H1 (cell line): ENCODE measurements at places on chromosomes 1 and 21.

- DNase-seq, result no peak
These were observed 13.1 kb upstream of the EXO1 start for GRCh38 chr1:241834733-241835377.

DNA sequence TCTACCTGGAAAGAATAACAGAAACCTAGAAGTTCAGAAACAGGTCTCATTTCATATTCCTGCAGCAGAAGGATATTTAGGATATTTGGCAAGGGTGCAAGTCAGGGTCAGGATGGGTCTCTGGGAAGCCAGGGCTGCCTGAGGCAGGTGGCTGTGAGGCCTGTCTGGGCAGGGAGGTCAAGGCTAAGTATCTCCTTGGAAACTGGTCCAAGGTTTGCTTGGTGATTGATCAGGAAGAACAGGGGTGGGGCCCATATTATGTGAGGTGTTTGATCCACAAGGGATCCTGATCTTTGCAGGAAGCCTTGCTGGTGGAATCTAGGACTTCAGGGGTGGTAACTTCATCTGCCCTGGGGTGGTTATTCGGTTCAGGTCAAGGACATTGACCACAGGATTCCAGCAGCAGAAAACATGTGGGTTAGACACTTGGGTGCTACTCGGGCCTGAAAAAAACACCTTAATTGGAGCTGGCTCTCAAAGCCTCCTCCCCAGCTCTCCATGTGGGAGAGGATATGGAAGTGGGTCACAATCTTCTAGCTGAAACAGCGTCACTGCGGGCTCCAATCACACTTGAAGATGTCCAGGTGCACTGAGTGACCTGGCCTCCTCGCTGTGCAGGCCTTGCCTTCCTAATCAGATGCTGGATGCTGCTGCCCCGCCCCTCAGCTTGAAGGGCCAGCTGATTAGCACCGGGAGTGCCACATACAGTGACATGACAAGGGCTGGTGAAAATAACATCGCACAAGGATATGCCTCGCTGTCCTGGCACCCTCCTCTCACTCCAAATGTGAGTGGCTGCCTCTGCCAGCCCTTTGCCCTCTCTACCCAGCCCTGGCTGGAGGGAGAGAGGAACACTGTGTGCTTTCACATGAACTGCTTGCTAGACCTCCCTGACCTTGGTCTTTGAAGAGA is 8.7 kb downstream of the CTNNBIP1 start:
- DNase-seq, result no peak

GRCh38 chr1:30758785-30759380 is 1.3 kb upstream of the LAPTM5 start:
- DNase-seq, result no peak

- no peak for DNase-seq
These were observed 119.9 kb upstream of the POU3F1 start for GRCh38 chr1:38166461-38166860.

DNA sequence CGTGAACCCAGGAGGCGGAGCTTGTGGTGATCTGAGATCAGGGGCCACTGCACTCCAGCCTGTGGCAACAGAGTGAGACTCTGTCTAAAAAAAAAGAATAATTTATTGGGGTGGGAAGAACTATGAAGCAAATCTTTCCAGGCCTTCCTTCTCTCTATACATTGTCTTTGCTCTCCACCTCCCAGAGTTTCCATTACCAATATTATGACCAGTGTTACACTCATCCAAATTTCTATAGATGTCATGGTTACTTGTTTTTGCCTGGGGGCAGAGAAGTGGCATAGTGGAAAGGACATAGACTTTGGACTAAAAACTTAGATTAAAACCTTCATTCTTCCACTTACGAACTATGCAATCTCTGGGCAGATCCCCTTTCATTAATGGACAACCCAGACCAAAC is 10.1 kb downstream of the FASLG start:
- DNase-seq, result no peak

GRCh38 chr1:82179131-82179530 is 378.4 kb downstream of the ADGRL2 start:
- DNase-seq, result no peak

DNA sequence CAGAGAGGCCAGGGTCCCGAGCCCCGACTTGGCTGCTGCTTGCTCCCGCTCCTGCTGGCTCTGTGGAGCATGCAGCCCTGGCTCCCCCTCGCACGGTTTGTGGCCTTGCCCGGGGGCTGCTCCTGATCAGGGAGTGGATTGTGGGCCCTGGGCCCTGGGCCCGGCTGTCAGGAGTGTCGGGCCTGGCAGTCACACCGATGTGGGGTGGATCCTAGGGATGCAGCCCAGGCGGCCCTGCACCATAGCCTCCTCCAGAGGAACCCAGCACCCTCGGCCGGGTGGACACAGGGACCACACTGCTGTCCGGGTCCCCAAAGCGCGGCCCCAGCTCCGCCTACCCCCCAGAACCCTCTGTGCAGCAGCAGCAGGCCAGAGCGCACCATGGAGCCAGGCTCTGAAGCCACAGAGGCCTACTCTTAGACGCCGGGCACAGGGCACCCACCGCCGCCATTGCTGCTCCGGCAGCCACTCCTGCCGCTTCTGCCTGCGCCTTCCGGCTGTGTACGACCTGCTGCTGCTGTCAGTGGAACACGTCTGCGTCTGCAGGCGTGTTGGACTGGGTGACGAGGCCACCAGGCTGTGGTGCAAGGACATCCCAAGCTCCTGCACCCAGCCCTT is 9.4 kb downstream of the SLX9 start:
- DNase-seq, result no peak

- no peak for DNase-seq
These were observed 2.3 kb upstream of the MXRA8 start for GRCh38 chr1:1360506-1361169.

DNA sequence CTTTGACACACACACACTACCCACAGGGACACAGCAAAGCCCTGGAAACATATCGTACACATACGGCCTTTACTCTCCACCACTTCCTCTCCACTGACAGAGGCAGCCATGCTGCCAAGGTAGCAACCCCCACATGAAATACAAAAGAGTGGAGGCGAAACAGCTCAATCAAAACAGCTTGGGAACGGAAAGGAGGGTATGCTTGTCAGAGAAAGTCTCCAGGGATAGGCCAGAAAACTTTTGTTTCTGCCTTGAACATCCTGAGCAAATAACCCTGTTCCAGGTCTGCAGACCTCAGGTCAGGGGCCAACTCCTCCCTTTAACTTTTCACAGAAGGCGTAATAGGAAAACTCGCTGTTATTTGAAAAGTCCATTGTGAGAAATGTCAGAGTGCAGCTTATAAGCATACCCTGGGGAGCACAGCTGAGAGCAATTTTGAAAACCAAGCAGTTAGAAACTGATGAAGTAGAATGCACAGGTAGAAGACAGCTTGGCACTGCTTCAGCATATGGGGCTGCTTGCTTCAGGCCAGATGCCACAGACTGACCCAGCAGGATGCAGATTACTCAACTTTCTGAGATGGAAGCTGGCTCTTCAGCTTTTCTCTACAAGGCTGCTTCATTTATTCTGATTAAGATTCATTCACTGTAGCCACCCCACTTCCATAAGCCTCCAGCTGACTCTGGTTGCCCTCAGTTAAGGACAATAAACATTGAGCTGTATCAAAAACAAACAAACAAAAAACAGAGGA is 18.0 kb downstream of the KIAA0319L start:
- DNase-seq, result no peak

- DNase-seq, result no peak
These were observed 57.9 kb upstream of the FMOD start for GRCh38 chr1:203408486-203409481.

GRCh38 chr1:199811163-199811562 is 216.3 kb upstream of the NR5A2 start:
- DNase-seq, result no peak

DNA sequence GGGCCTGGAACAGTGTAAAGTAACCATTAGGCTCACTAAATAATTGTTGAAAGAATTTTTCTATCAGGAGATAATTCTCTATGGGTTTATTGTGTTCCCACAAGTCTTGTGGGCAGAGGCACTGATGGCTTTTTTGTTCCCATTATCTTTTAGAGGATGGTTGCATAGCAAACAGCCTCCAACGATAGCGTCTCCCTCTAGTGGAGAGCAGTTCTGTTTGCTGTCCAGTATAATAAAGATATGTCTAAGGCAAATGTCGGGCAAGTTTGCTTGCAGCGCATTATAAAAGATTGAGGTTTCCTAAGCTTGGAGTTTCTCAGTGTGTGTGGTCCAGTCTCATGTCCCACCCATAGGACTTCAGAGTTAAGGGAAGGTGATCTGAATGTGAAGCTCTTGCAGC is 1.3 kb upstream of the SLC6A17 start:
- no peak for DNase-seq

GRCh38 chr1:230087028-230087716 is 20.1 kb downstream of the GALNT2 start:
- no peak for DNase-seq

DNA sequence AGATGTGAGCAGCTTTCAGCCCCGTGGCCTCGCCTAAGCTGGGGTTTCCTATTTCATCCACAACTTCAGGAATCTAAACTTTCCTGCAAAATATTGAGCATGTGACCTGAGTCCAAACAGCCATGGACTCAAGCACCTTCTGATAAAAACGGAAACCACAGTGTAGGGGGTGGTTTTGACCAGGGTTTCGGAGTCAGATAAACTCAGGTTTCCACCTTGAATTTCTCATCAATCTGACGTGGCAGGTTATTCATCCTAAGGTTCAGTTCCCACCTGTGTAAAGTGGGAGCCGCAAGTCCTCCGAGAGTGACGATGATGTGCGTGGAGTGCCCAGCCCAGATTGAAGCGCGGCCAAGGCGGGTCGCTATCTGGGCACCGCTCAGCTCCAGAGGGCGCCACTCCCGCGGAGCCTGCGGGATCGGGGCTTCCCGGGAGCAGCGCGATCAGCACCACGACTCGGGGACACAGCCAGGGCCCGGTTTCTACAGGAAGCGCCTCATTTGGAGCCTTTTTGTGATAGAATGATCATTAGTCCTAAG is 871 bp upstream of the ETS2 start:
- peak; percentile 76 for DNase-seq

GRCh38 chr1:234373959-234374254 is 651 bp downstream of the COA6 start:
- DNase-seq, result no peak

- DNase-seq, result no peak
These were observed 50.0 kb upstream of the TARDBP start for GRCh38 chr1:10962483-10962882.

DNA sequence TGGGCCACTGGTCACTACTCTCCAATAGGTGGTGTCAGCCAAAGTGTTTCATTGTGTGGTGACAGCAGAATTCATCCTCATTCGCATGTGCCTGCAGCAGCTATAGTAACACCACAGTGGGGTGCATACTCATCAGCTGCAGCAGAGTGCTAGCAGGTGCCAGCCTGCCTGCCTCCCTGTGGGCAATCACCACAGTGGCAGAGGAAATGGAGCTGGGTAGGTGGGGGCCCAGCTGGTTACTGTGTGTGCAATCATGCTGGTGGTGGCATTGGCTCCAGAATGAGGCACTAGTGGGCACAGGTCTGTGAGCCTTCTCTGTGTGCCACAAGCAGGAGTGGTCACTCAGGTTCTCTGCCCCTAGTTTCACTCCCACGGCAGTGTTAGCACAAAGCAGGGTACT is 579.2 kb downstream of the PTPRC start:
- DNase-seq, result no peak

GRCh38 chr1:16187748-16188401 is 24.6 kb downstream of the ARHGEF19 start:
- DNase-seq, result peak; percentile 95

- DNase-seq, result no peak
These were observed 73.0 kb upstream of the IFFO2 start for GRCh38 chr1:19029191-19030085.

- no peak for DNase-seq
These were observed 25.3 kb upstream of the RRP15 start for GRCh38 chr1:218259800-218260199.

DNA sequence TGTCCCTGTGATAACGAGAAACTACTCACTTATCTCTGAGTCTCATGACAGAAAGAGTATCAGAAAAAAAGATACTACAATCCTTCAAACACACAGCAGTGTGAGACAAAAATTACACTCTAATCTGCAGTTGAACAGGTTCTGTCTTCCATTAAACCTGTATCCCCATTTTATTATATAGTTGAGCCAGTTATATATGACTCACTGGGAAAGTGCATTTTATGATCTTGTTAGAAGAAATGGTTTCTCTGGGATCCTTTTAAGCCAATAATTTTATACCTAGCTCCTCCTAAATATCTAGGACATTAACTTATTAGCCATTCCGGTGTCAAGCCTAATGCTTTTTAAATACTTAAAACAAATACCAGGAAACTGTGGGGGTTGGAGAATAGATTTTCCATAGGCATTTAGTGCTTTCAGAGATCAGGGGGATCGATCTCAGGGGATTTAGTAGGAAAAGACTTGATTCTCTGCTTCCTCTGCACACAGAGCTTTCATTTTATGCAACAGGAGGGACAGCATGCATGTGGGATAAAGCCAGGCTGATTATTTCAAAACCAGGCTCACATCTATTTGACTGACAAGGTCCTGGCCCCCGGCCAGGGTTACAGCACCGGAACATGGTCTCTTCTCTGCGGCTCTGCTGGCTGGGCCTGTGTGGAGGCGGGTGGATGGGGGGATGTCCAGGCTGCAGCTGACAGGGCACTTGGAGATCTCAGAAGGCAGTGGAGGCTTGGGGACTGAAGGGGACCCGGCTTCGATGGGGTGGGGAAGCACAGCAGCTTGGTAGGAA is 310.6 kb downstream of the DISC1 start:
- no peak for DNase-seq

DNA sequence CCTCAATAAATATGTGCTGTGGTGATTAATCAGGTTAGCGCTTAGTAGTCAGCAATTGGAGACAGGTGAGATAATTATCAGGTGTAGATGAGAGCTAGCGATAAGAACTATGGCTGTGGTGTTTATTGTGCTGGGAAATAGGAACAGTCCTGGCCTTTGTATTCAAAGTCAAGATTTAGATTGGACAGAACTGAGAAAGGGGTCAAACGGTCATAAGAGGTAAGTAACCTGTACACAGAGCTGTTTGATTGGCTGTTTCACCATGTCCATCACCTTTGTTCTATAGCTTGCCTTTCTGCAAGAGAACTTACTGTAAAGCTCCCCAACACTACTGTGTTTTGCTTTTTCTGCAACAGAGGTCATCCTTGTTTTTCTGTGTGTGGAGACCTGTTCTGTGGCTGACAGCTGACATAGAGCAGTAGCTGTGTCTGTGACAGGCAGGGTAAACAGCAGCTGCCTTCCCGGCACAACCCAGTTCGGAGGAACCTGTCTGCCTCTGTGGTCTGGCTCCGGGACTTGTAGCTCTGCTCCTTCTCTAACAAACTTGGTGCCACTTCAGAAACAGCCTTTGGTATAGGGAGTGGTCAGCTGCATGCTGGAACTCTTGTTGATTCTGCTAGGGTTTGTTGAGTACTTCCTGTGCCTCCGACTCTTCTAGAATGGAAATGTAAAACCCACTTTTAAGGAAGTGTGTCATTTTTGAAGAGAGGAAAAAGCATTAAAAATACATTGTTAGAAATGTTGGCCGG is 21.1 kb upstream of the CDC42 start:
- no peak for DNase-seq
